ENCODE measurements at places on chromosomes 1 and 21. TPM values are rescaled to one million over a fixed set of nuclear protein-coding genes. Genes with fewer than 3 reads are reported as not detected.

MARK1 gene
- 0.18 TPM for total RNA-seq

FCRL6 gene
- not detected for total RNA-seq

CELA2A gene
- 0.13 TPM for total RNA-seq

IL10 gene
- total RNA-seq: not detected

TLR5 gene
- total RNA-seq: 0.13 TPM

PLEKHA6 gene
- total RNA-seq: 27.2 TPM

DISP3 gene
- 0.31 TPM for total RNA-seq

TMPRSS15 gene
- not detected for total RNA-seq

CFH gene
- 4.0 TPM for total RNA-seq

ANKRD65 gene
- 0.04 TPM for total RNA-seq

DYNLT5 gene
- total RNA-seq: not detected

Measured in A549 treated with CORT108297 at 1 μM for 4 hours (cell line).